ENCODE measurements at places on chromosomes 3 and 15.

- DNase-seq: no peak
Measured at GRCh38 chr3:166446986-166447385, 609.8 kb upstream of the BCHE start.

DNA sequence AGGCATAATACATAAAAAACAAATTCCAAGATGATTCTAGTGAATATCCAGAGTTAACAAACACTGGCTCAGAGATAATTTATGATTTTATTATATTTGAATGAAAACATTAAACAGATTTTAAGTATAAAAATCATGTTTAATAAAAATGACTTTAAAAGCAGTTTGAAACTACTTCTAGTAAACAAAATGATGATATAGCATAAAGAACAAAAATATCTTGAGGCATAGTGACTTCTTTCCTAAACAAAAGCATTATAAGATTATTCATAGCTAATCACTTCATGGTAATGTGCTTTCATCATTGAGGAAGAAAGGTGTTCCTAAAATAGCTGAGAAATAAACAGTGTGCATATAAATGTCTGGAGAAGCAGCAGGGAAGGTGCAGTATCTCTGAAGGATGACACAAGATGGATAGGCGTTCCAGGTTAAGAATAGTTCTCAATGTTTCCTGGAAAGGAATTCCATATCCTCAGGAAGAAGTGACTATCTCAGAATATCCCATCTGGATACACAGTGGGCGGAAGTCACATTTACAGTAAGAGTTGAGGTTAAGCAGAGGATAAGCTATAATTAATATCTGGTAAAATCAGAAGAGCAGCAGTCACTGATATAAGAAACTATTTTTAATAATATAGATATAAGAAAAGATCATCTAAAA lies 456.6 kb downstream of the MECOM start:
- no peak for DNase-seq

- DNase-seq: no peak
Measured at GRCh38 chr3:111045564-111045963, 26.1 kb upstream of the NECTIN3 start.

GRCh38 chr3:134362670-134363380 lies 11.4 kb downstream of the AMOTL2 start:
- no peak for DNase-seq

DNA sequence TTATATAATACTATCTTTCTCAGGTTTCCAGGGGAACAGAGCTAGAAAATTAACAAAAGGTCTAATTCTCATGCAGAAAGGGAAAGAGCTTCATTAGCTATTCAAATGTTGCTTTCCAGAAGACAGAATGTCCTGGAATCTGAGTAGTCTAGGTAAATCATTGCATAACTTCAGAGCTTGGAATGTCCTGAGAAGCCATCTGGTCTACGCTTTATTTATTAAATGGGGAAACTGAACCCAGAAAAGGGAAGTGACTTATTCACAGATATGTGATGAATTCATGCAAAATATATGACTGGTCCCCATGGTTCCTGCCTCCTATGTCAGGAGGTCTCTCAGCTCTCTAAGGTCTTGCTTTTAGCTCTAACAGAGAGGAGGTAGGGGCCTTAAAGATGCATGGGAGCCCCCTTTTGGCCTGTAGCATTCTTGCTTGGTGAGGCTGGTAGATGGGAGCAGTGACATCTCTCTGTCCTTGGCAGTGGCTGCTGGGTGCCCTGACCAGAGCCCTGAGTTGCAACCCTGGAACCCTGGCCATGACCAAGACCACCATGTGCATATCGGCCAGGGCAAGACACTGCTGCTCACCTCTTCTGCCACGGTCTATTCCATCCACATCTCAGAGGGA lies 99.2 kb downstream of the CEMIP start:
- DNase-seq: no peak

- DNase-seq: no peak
Measured at GRCh38 chr3:64349551-64349950, 124.3 kb upstream of the PRICKLE2 start.

DNA sequence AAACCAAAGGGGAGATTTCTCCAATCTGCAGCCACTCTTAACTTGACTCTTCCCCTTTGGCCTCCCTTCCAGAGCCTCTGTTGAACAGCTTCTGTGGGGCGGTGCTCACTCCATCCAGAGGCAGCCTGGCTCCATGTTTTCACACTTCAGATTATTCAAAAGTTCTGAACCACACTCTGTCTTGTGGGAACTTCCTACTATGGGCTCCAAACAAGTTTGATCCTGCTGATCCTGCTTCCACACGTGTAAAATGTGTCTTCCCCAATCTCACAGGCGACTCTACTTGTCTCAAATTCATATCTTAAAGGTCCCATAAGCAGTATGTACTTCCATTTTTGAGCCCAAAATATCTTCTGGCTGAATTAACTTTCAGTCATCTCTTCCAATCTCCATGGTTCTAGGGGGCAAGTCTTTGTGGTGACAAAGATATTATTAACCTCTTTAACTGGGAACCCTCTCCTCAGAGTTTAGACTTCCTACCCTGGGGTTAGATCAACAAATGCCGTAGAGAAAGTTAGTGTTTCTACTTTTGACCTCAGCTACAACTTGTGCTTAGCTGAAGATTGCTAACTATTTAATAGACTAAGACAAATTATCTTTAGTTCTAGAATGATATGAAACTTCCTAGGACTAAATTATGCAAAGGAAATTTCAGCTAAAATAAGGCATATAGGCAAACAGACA lies 176.3 kb upstream of the BCL6 start:
- no peak for DNase-seq

GRCh38 chr15:68371160-68371559 lies 60.8 kb downstream of the ITGA11 start:
- DNase-seq: no peak

DNA sequence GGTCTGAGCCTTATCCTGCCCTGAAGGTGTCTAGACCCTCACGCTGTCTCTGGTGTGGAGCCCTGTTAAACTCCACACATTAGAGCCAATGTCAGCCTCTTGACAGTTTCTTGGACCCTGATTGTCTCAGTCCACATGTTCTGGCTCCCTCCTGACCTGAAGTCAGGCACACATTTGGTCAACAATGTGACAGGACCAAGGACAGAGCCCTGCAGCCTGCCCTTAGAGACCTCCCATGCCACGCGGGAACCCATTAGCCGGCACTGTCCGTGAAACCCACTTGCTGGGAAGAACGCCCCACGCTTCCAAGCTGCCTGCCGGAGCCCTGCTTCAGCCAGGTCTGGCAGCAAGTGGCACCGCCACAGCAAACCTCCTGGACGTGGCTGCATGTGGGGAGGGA lies 162.7 kb upstream of the LINGO1 start:
- DNase-seq: no peak

GRCh38 chr15:58165661-58166060 lies 27.5 kb downstream of the AQP9 start:
- DNase-seq: peak; percentile 76

- DNase-seq: no peak
Measured at GRCh38 chr15:101382544-101382943, 87.5 kb upstream of the SNRPA1 start.

DNA sequence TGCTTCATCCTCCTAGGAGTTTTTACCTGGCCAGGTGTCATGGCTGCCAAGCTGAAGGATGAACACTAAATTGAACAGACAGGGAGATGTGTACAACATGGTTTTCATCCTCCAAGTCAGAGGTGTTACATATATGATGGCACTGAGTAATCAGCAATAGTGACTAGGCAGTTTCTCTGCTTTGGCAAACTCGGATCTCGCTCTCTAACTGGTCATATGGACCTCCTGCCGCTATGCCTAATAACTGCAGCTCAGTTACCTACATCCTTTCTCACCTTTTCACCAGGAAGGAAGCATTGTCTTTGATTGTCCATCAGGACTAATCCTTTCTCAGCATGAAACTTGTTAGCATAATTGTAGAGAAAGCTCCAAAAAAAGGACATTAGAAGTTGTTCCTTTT lies 175.9 kb upstream of the PLSCR5 start:
- DNase-seq: peak; percentile 27

DNA sequence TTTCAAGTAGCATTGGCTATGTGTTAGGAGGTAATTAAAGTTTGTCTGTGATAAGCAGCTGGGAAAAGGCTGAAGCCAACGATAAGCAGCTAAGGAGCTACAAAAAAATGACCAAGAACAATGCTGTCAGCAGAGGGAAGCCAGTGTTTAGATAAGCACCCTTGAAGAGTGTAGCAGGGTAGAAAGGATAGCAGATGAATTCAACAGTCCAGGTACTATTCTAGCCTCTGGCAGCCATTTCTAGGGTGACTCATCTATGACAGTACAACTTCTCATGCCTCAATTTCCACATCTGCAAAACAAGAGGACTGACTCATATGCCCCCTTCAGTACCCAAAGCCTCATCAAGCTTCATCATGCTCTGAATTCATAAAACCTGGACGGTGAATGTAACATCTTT lies 617.6 kb upstream of the UBE2E2 start:
- DNase-seq: no peak

DNA sequence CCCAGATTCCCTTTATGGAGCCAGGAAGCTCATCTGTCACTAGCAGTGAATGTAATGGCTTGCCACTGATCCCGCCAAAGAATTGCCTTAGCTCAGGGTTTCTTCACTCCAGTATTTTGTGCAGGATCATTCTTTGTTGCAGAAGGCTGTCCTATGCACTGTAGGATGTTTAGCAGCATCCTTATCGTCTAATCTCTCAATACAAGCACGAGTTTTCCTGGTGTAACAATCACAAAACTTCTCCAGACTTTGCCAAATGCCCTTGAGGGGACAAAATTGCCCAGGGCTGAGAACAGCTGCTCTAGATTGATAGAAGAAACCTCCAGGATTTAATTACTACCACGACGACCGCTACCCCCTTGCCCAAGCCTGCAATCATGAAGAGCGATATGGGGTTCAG lies 6.8 kb upstream of the SHQ1 start:
- no peak for DNase-seq

GRCh38 chr3:36525115-36525801 lies 145.0 kb downstream of the STAC start:
- DNase-seq: peak; percentile 72

GRCh38 chr3:38127611-38128302 lies 9.2 kb downstream of the ACAA1 start:
- no peak for DNase-seq
